Fibroblast of skin of abdomen (primary cell): ENCODE measurements at places on chromosomes 13 and 19.

DNA sequence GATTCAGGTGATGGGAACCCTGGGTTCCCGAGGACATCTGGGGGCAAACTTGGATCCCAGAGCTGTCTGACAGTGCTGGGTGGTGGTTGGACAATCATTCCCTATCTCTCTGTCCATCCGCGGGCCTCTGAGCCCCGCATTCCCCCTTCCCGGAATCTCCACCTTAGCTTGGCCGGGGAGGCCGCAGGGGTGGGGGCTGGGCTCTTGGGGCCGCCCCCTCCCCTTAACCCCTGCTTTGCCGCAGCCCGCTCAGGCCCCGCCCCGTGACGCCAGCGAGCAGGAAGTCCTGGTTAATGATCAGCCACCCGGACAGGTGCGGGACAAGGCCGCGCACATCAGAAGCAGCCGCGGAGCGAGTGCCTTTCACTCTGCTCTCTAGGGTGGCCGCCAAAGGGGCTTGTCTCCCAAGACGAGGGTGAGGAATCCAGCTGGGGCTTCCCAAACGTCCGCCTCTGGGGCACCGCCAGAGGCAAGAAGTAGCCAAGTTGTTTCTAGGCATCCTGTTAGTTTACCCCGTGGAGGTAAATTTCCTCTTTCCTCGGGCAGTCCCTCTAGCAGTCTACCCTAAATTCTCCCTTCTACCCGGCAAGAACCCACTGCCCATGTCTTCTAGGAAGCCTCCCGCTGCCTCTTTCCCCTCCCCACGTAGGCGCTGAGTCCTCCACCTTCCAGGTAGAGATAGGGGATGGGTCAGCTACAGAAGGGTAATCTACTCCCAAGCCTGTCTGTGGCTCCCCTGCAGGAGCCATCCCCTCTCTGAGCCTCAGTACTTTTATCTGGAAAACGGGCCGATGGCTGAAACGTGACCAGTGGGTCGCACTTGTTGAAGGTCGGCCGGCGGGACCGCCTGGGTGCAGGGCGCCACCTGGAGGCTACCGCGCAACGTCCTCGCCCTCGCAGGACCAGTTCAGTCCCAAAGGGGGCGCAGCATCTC is 3.0 kb downstream of the IRF2BP1 start:
- peak; percentile 79 for DNase-seq

DNA sequence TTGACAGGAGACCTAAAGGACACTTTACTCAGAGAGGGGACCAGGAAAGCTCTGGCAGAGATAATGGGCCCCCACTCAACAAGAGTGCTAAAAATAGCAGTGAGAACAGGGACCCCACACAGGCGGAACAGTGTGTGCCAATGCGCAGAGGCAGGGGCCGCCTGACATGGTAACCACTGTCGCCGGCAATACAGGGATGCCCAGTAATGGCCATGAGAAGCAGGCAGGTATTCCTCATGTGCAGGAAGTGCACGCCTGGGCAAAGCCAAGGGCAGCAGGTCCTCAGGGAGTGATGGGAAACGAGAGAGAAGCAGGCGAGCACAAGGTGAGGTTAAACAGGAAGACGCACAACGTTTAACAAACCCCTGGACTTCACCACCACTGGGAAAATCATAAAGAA is 757.1 kb downstream of the LIG4 start:
- DNase-seq, result no peak

- no peak for DNase-seq
Measured at GRCh38 chr19:7500811-7501450, 12.1 kb upstream of the PEX11G start.

DNA sequence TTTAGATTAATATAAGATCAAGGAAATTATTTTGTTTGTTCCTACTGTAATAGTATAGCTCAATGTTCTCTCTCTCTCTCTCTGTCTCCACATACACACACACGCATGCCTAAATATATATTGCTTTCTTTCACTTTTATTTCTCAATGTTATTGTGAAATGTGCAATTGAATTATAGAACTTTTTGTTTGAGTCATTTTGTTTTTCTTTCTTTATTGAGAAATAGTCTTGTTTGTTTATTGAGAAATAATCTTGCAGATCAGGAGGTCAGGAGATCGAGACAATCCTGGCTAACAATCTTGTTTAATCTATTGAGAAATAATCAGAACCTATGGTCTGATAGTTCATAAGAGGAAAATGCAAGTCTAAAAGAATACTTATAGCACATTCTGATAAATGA is 1581.3 kb downstream of the EFNB2 start:
- no peak for DNase-seq

- DNase-seq, result peak; percentile 63
Measured at GRCh38 chr13:75830842-75831241, 194.7 kb downstream of the LMO7 start.
